GM23338 (cell line): ENCODE measurements at places on chromosomes 2 and 18. TPM values are rescaled to one million over a fixed set of nuclear protein-coding genes. Genes with fewer than 3 reads are reported as not detected.

The KIF1A gene
- polyA plus RNA-seq, result 158 and 169 TPM in 2 replicates

GRCh38 chr2:240570531-240571313 lies 2.4 kb downstream of the RNPEPL1 start:
- H3K4me1 ChIP-seq, result peaks cover 7% of the 10 kb centered on the region; the same call in 1 of the 2 replicates
- no peak overlapping the region for H3K4me3 ChIP-seq
- H3K27ac ChIP-seq, result no peak overlapping the region

DNA sequence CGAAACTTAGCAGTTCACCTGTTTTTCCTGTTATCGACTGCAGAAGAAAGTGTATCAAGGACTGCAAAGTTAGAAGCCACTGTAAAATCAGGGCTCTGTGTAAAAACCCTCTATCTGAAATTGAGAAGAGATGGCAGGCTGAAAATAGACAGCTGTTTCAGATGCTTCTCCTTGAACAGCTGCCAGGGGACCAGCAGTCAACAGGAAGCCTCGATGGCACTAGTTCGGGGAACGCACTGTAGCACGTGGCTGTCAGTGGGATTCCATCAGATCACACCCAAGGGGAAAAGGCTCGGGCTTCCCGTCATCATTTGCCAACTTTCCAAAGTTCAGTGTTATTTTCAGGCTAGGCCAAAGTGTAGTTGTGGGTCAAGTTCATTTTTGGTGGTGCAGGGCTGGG lies 316.9 kb downstream of the TXNL1 start:
- H3K36me3 ChIP-seq, result no peaks in the 10 kb centered on the region
- no peak overlapping the region for H3K27ac ChIP-seq
- H3K4me1 ChIP-seq, result no peaks in the 10 kb centered on the region
- H3K4me3 ChIP-seq, result no peak overlapping the region

DNA sequence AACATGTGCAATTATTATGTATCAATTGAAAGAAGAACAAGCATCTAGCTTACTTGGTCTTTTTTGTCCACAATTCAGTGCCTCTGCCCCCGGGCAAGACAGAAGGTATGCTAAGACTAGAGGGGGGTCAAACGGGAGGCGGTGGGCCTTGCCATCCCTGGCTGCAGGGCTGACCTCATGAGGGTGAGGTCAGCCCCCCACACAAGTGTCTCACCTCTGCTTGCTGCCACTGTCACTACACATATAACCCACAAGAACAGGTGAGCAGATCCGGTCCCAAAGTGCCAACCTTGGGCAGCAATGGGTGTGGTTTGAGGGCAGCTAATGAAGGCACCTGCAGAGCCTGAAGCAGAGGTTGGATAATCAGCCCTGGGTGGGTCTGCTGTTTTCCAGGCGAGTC lies 71.5 kb downstream of the EDAR start:
- no peak overlapping the region for H3K27ac ChIP-seq
- no peaks in the 10 kb centered on the region for H3K4me1 ChIP-seq
- H3K36me3 ChIP-seq, result no peaks in the 10 kb centered on the region
- no peak overlapping the region for H3K4me3 ChIP-seq
- DNase-seq, result no peak

DNA sequence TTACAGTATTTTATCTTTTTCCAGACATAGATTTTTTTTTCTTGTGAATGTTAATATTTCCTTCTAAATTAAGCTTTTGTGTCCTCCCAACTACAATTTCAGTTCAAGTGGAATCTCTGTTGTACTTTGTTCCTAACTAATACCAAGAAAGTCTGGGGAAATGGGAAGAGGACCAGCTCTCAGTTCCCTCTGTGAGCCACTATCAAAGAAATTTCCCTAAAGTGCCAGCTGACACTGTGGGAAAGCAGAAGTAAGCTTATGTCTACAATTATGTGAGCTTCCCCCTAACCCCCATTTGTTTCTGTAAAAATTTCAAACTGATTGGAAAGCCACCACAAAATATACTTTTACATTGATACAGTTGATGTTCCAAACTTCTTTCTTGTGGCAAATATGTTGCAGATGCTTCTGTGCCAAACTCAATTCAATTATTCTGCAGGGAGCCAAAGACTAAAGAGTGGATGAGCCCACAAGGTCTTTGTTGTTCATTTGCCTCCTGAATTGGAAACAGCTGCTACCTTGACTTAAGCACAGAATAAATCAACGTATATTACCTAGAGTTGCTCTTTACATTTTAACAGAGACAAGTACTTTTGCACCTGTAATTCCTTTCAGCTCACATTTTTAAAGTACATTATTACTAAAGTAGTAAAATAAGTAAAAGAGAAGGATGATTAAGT lies 306.6 kb downstream of the PTH2R start:
- H3K27ac ChIP-seq, result no peak overlapping the region
- H3K36me3 ChIP-seq, result no peaks in the 10 kb centered on the region
- DNase-seq, result no peak
- H3K4me1 ChIP-seq, result no peaks in the 10 kb centered on the region
- H3K4me3 ChIP-seq, result no peak overlapping the region

- H3K27me3 ChIP-seq, result no peaks in the 10 kb centered on the region
- DNase-seq, result no peak
- no peaks in the 10 kb centered on the region for H3K36me3 ChIP-seq
- no peaks in the 10 kb centered on the region for H3K4me1 ChIP-seq
- no peak overlapping the region for H3K27ac ChIP-seq
Measured at GRCh38 chr2:120204417-120204816, 18.8 kb downstream of the TMEM185B start.
